Activated T-cell treated with anti-CD3 and anti-CD28 coated beads for 48 hours (primary cell): ENCODE measurements at places on chromosomes 1 and 21.

GRCh38 chr1:93695411-93696005, 13.9 kb upstream of the BCAR3 start:
- no peak for DNase-seq

- DNase-seq: no peak
Observed at GRCh38 chr1:10651389-10651766, 145.1 kb downstream of the CASZ1 start.

DNA sequence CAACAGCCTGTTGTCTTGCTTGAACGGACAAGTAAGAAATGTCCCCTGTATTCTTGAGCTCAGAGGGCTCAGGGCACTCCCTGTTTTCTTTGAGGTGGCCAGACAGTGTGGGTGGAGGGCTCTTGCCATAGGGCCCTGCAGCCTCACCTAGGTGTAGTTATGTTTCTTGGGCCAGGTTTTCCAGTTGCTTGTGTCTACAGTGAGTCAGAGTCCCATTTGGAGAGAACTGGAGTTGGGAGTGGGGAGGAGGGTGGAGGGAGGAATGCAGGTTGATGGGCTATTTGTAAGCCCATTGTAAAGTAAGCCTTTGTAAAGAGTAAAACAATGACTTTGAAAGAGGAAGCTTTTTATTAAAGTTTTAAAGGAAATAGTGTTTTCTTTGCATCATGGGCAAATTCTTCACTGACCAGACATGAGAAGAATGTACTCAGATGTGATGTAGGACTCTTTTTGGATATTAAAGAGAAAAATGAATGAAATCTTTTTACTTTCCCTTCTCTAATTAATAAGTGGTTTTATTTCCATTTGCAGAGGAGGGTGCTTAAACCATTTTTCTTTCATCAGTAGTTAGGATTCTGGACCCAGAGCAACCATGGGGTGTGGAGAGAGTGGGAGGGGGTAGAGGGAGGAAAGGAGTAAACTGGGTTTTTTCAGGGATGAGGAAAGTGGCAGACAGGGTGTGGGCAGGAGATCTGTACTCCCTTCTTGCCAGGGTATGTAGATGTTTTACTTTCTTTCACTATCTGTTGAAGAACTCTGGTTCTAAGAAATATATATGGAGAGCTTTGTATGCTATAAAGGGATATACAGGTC, 45.1 kb upstream of the MACF1 start:
- DNase-seq: no peak

DNA sequence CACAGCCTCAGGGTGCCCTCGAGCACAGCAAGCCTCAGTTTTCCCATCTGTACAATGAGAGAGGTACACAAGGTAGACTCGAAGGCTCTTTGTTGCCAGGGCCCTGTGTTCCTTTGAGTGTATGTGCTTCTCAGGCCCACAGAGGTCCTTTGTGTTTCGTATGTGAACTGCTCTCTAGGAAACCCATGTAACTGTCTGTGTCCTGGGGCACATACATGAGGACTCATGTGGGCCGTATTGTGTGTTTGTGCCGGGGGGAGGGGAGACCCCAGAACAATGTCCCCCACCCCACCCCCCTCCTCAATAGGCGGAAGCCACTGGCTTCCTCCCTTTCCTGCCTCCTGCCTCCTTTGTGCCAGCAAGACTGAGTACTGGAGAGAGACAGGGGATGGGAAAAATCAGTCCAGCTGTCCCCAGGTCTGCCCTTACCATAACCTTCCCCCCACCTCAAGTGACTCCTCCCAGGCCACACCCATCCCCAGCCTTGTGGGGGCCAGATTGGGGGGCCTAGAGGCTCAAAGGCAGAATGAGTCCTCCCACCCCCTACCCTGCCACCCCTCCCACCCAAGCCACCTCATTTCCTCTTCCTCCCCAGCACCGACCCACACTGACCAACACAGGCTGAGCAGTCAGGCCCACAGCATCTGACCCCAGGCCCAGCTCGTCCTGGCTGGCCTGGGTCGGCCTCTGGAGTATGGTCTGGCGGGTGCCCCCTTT, at the start of gene TIE1:
TIE1 (plus strand) TSS at position 605 of the 717 bp plus-strand sequence; CDS start at position 695, 90 bp downstream.
- DNase-seq: no peak

GRCh38 chr1:111204201-111204982, 3.9 kb upstream of the DENND2D start:
- peak; percentile 60 for DNase-seq

DNA sequence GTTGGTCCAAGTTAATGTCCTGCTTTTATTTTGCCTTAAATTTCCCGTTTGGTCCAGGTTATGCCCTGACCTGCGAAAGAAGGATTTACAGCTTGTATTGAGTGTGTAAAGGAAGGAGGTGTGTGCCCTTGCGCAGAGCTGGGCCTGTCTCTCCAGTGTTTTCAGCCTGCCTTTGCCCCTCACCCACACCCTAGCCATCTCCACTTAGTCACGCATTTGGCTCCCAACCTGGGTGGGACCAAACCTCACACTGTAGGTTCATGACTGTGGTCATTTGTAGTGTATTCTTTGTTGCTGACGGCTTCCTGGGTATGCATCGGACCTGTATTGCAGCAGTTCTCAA, 572 bp upstream of the SRSF10 start:
- peak; percentile 58 for DNase-seq

GRCh38 chr1:75795703-75796193, 934 bp upstream of the MSH4 start:
- no peak for DNase-seq

DNA sequence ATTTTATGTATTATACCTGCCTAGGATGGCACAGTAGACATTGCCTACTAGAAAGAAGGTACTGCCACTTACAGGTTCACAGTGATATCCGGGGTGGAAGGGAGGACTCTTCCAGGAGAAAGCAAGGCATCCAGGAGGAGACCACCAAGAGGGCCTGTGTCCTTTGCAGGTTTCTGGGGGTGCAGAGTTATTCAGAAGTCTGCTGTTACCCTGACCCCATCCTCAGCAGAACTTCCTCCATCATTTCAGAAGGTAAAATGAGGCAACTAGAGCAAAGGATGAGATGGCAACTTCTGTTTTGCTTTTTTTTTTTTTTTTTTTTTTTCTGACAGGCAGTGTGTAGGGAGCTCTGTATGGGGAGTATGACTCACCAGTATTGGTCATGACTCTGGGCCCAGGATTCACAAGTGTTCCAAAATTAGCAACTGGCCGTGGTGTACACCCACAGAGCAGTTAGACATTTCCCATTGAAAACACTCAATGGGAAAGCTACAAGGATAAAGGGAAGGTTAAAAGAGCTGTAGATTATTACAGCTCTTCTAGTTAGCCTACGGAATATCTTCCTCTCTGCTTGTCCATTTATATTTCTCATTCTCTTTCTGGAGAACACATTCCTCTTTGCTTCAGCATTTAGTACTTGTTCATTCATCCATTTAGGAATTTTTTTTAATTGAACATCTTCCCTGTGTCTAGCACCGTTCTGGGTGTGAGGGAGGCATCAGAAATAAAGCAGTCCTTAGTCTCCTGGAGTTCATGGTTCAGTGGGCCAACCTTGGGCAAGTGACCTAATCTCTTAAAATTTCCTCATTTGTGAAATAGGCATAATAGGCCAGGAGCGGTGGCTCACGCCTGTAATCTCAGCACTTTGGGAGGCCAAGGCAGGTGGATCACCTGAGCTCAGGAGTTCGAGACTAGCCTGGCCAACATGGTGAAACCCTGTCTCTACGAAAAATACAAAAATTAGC, 50.5 kb upstream of the PPP2R5A start:
- DNase-seq: no peak

GRCh38 chr1:110542725-110543124, 23.8 kb upstream of the KCNA10 start:
- no peak for DNase-seq

DNA sequence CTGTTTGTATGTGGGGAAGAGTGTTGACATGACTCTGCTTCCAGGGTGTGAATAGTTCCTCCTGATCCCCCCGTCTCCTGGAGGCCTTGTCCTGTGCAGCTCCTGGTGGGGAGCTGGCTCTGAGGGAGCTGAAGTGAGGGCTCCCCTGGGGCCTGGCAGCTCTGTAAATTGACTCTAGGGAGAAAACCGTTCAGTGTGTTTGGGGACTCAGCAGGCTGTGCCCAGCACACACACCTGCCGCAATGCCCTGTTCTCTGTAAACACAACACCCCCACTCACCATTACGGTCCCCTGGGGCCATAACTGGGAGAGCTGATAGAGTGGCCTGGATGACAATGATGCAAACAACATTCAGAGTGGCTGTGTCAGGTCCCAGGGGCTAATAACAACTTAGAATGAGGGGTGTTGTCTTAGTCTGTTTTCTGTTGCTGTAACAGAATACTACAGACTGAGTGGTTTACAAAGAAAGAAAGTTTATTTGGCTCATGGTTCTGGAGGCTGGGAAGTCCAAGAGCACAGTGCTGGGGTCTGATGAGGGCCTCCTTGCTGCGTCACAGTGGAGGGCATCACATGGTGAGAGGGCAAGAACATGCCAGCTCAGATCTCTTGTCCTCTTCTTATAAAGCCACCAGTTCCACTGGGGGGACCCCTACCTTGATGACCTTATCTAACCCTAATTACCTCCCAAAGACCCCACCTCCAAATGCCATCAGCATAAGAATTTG, 15.3 kb downstream of the ADORA1 start:
- no peak for DNase-seq

DNA sequence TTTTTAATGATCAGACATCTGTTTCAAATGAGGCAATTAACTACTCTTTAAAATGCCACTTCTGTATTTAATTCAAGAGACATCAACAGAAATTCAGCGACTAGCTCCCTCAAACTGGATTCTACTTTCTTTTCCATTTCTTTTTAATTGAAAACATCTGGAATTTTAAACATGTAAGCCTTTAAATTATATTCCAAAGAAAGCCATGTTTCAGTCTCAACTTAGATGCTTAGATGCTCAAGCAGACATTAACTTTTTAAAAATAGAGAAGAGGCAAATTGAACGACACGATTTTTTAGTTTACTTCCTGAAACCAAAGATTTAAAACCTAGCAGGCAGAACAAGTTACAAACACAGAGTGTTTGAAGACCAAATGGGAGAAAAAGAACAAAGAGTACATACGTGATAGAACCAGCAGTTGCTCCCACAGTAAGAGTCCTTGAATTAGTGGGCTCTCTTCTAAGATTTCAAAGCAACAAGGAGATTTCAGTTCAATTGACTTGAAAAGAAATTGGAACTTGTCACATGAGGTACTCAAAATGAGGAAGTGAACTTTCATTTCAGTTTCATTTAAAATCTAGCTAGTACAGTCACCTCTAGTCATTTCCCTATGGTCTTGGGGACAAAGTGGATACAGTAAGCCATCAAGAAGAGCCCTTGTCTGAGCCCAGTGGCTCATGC, at the start of gene CTSS:
CTSS (minus strand) TSS at position 483 of the 681 bp plus-strand sequence. CDS start 1,015 bp downstream, outside the sequence.
- DNase-seq: no peak

- DNase-seq: no peak
Observed at GRCh38 chr1:59367301-59368007, 70.6 kb downstream of the FGGY start.

DNA sequence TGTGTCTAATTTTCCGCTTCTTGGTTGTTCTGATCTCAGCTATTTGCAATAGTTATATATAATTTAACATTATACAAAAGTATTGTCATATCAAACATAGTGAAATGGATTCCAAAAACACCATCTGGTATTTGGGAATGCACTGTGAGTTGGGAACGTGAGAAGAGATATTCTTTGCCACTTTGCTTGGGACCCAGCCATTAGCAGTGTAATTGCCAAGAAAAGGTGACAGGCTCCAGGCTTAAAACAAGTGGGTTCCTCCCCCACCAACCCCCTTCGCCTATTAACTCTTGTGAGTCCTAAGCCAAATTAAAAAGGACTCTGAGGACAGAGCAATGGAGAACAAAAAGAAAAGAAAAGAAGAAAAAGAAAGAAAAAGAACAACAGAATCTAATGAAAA, 186.7 kb upstream of the NFIA start:
- DNase-seq: no peak

DNA sequence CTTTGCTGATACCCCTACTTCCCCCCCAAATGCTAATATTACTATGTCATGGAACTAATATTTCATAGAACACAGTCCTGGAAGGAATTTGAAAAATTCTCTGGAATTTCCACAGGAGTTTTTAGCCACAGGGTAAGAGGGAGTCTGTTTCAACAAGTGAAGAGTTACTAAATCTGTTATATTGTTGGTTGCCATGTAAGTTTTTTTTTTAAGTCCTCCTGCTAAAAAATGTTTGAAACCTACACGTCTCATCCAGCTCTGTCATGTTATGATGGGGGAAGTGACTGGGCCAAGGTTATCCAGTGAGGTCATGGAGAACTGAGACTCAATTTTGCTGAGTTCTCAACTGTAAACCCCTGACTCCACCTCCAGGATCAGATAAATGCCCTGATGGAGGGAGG, 60.8 kb upstream of the USP24 start:
- DNase-seq: no peak

DNA sequence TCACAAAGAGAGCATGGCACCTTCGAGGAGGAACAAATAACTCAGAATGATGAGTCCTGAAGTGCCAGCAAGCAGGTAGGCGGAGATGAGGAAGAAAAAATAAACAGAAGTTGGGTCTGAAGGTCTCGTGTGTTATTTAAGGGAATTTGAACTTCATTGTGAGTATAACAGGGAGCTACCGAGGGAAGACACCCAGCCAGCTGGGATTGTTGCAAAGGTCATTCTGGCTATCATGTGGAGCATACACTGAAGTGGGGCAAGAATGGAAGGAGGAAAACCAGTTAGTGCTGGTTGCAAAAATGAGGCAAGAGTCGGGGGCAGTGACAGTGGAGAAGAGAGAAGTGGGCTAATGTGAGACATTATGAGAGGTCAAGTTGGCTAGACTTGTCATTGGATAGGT, 53.6 kb upstream of the RAP1A start:
- DNase-seq: no peak

- DNase-seq: no peak
Observed at GRCh38 chr1:180615493-180616290, 16.1 kb upstream of the XPR1 start.
